NCI-H2081 treated with DMSO at 0.1 percent for 48 hours (cell line): ENCODE measurements at places on chromosomes 5 and 9.

DNA sequence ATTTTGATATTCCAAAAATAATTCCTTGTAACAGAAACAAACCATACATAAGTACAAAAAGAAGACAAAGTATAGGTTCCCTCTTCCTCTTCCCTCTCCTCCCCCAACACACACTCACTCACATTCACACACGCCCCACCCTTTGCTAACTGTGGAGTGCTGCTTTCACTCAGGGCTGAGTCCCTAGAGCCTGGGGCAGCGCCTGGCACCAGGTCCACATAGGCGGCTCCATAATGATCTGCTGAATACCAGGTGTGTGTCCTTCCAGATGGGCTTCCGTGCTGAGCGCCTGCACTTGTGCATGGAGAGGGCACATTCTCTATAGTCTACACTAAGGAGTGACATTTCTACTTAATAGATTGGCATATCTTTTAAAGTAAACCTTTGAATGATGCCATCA is 3.7 kb downstream of the SEMA4D start:
- DNase-seq: no peak

DNA sequence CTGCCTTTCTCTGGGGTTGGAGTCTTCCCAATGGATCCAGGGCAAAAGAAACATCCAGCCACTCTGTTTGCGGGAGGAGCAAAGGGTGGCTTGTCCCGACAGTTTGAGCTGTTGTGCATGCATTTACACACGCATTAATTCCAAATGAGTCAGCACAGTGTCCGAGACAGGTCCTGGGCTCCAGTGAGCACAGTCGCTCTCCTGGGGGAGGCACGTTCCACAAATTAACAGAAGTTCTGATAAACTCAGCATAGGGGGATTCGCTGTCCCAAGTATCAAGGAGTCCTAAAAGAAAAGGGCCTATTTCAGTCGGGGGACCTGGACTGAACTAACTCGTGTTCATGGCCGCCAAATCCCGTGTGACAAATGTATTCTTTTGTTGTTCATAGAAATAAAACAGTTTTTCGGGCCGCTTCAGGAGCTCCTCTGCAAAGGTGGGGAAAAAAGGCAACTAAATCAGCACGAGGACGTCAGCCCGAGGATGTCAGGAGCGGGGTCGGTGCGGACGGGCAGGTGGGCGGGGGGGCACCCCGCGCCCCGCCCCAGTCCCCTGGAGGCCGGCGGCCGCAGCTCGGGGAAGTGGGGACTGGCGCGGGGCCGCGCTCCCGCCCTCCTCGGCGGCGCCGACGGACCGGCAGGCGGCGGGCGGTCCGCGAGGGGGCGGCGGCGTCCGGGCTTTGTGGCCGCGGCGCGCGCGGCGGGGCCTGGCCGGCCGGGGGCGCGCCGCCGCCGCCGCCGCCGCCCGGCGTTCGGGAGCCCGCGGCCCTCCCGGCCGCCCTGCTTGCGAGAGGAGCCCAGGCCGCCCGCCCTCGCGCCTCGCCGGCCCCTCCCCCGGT is at the start of gene MSANTD3:
MSANTD3 (plus strand) TSS at position 614 of the 836 bp plus-strand sequence. CDS start 14,796 bp downstream, outside the sequence.
- no peak for DNase-seq

GRCh38 chr5:114249823-114250222 is 112.0 kb upstream of the KCNN2 start:
- DNase-seq: no peak

DNA sequence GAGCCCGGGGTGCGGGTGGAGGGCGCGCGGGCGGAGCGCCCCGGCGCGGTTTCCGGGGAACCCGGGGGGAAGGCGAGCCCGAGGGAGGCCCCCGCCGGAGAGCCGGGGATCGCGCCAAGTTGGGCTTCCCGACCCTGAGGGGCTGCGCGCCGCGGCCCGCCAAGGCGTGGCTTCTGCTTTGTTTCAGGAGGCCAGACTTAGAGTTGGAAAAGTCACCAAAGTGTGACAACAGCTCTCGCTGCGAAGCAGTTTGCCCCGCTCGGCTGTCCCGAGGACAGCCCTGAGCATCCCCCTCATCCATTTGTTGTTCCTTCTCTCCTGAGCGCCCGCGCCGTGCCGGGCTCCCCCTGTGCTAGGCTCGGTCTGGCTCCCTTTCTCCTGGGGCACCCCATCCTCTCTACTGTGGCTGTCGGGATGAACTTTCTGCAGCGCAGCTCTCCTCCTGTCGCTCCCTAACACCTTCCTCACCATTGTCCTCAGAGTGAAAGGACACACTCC is 410 bp downstream of the GLIPR2 start:
- no peak for DNase-seq
